Stimulated activated CD8-positive, alpha-beta memory T cell treated with anti-CD3 and anti-CD28 coated beads, Interleukin-2, amount 100 ng/mL, for 48 hours (primary cell): ENCODE measurements at places on chromosomes 5 and 9.

- DNase-seq: no peak
Observed at GRCh38 chr5:74556631-74557595, 83.6 kb downstream of the ENC1 start.

DNA sequence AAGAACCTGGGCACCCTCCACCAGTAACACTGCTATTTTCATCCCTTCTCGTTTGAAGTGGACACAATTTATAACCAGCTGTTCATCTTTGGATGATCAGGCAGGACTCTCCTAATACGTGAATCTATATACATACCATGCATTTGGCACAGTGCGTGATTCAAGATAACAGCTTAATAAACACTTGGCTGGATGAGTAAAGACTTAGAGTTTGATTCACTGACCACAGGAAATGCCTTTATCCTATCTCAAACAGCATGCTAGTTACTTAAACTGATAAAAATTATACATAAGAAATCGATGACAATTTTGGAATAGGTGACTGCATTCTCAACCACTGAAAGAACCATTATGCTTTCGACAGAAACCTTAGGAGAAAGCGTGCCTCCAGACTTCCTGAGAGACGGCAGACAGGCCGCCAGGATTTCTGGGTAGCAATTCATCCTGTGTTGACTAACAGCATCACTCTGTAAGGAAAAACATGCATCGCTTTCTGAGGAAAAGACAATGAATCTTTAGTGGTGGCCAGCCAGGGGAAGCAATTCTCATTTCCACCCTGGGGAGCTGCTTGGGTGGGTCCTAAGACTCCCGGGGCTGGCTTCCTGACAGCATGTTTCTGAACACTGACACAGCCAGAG is 9.7 kb downstream of the MRPL36 start:
- no peak for DNase-seq

DNA sequence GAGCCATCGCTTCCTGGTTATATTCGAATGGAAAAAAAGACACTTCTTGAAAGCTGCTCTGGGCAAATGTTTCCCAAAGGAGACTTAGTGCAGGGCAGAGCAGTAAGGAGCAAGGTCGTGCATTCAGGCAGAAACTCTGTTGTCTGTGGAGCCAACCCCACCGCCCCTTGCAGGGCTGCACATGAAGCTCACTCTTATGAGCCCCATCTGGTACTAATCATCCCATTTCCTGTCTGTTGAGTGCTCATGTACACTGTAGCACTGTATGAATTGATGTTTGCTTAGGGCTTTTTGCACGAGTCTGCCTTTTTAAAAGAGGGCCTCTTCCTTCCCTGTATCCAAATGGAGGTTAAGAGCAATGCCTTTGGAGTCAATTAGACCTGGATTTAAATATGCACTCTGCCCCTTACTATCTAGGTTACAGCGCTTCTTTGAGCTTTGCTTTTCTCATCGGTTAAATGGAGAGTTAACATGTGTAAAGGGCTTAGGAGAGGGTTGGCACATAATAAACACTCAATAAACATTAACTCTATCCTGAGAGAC is 25.4 kb downstream of the HMHB1 start:
- no peak for DNase-seq

DNA sequence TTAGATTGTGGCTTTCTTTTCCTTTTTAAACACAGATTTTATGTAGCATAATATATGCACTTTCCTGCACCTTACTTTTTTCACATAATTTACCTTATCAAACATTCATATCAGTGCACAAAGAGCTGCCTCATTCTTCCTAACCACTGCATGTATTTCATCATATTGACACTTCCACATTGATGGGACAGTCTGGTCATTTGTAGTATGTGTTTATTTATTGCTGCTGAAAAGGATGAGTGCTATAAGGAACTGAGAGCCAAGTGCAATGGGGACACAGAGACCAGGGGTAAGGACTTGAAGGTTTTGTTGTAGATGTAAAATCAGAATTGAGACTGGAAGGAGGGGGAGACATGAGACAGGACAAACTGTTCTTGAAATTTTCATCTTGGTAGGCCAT is 193.8 kb downstream of the SMARCA2 start:
- DNase-seq: no peak

GRCh38 chr9:126394802-126395201 is 68.2 kb downstream of the MVB12B start:
- no peak for DNase-seq

DNA sequence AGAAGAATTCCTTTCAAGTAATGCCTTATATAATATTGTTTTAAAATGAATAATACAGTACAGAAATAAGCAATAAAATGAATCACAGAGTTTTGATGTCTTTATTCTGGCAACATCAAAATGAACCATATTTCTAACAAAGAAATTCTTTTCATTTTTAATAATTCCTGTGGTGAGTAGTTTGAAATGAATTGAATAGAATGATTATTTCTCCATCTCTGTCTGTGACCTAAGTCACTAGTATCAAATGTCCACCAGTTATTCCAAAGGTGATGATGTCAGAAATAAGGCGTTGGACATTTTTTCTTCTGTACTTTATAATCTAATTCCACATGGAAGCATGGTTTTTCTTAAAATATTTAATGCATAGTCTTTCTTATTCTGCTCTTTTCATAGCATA is 106.2 kb downstream of the ADAMTSL1 start:
- DNase-seq: no peak

GRCh38 chr9:27924502-27924901 is 351.2 kb upstream of the C9orf72 start:
- DNase-seq: no peak

DNA sequence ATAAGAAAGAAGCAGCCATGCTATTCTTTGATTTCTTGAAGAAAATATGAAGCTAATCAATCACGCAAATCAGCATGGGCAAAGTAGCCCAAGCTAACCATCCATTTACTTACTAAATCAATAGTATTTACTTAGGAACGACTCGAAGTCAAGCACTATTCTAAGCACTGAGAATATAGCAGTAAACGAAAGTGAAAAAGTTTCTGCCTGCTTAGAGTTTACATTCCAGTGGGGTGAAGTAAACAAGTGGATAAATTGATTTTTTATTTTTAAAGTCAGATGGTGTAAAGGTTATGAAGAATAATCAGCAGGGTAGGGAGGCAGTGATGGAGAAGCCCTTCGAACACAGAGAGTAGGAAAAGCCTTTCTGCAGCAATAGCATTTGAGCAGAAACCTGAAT is 5.5 kb downstream of the TSTD2 start:
- DNase-seq: no peak

DNA sequence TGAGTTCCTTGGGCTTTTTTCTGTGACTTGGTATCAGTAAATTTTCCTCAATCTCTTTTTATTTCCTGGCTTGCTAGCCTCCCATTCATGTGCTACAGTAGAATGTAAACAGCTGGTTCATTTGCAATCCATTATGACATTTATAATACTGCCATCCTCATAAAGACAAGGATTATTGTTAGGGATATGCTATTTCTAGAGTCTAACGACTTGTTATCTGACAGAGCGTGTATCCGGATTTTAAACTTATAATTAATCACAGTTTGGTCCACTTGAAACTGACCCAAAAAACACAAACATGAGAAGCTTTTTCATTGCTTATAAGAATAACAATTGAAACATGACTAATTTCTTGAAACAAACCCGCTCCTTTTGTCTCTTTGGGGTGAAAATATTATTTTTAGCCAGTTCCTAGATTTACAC is 585.8 kb downstream of the TLE4 start:
- no peak for DNase-seq

DNA sequence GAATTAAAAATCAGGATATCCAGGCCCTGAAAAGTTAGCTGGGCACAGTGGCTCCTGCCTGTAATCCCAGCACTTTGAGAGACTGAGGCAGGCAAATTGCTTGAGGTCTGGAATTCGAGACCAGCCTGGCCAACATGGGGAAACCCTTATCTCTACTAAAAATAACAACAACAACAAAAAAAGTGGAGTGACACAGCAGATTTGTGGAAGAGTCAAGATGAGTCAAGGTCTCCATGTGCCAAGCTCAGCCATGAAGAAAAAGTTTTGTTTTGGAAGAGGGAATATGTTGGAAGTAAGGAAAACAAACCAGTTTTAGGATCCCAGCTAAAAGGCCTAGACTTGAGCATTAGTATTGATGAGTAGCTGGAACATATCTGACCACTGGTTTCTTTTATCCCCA is 14.7 kb downstream of the LRRC70 start:
- DNase-seq: no peak

GRCh38 chr5:114324282-114324681 is 37.6 kb upstream of the KCNN2 start:
- no peak for DNase-seq

GRCh38 chr5:1264211-1264610 is 30.7 kb downstream of the TERT start:
- no peak for DNase-seq

DNA sequence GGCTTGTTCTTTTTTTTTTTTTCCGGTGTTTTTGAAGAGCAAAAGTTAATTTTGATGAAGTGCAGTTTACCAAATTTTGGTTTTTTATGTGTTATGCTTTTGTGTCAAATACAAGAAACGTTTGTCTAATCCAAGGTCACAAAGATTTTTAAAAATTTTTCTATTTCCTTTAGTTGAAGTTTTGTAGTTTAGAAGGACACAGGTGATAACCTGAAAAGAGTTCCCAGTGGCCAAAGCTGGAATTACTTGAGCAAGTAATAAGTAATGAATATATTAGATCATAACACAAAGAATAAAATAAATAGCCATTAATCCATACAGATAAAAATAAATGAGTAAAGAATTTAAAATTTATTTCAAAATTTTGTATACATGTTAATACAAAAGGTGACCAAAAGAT is 71.5 kb downstream of the FCHO2 start:
- no peak for DNase-seq

GRCh38 chr5:126536874-126537273 is 58.1 kb downstream of the ALDH7A1 start:
- DNase-seq: no peak

- no peak for DNase-seq
Observed at GRCh38 chr9:116352958-116353357, 199.4 kb downstream of the PAPPA start.

GRCh38 chr5:67802766-67803165 is 412.8 kb upstream of the PIK3R1 start:
- no peak for DNase-seq

DNA sequence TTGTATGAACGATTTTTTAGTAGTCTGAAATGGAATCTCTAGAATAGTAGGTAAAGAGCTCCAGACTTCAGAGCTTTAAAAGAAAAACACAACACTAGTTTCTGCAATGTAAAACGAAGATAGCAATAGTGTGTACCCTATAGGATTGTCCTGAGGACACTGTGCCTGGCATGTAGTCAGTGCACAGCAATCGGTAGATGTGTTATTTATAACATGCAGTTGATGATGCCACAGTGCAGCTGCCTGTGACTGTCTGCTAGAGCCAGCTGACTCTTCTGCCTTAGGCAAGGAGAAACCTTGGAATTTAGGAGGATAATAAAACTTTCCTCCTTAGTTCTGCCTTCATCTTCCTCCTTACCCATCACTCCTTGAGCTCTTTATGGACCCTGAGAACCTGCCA is 27.7 kb upstream of the TMOD1 start:
- no peak for DNase-seq

DNA sequence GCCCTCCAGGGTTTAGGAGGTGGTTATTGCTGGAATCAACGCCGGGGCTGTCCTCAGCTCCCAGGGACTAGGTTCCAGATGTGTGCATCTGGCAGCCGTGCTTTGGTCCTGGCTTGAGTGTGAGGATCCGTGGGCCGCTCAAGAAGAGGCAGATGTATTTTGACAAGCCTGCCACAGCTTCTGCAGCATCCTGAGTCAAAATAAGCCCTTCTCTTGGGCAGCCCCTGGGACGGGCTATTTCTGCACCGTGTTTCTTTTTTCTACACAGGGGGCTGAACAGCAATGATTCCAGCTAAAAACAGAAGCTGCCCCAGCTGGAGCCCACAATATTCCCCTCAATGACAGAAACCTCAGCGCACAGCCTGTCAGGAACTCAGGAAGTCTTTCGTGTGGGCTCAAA is 19.7 kb upstream of the CPLX2 start:
- no peak for DNase-seq

DNA sequence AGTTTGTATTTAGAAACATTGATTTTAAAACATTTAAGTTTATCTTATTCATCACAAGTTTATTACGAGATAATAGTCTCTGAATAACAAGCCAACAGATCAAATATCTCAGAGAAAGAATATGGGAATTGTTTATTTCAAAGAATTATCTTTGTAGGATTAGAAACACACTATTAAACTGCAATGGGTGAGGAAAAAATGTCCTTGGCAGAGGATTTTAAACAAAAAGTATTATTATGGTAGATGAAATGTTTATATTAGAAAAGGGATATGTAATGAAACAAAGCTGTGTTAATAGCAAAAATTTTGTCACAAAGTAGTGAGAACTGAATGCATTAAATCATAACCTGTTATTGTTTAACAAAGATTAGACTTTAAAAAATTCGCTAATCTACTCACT is 1382.9 kb upstream of the DMAC1 start:
- DNase-seq: no peak

DNA sequence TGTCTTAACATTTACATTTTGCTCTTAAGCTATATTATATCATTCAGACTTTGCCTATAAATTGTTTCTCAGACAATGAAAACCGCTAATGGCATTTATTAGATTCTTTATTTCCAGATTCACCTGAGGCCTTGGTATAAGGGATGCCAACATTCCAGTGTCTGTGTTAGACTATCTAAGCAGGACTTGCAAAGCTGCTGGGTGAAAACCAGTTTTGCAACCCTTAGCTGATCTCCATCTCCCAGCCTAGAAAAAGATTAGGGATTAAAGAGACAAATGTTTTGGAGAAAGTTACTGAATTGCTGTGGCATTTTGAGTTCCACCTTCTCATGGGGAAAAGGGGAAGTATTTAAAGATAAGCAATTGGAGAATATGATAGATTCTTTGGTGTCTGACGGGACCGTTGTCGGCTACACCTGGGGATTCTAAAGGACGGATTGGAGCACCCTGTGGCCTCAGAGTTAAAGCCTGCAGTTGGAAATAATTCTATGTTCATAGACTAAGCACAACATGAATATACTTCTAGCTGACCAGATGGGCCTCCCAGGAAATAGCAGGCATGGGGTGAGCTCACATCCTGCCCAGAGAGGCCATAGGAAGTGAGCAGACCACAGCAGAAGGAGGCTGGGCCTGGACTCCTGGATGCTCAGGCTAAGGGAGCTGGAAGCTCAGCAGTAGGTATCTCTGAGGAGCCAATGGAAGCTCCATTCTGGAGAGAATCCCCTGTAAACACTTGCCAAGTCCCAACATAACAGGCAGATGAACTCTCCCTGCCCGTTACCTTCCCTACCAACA is 21.8 kb downstream of the ENTREP1 start:
- DNase-seq: no peak

DNA sequence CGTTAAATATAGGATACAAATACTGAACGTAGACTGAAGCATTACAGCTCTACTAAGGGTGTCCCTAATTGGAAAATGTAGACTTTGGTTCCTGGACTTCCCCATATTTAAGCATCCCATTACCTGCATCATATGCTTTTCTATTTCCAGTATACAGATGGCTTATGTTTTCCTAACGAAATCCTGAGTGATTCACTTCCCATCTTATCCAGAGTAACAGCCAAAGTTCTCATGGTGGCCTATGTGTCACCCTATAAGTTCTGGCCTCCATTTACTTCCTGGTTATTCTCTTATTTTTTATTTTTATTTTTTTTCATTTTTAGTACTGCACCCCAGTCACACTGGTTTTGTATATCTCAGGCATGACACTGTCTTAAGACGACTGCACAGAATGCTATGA is 552.3 kb downstream of the PRDM9 start:
- DNase-seq: no peak
